Naive thymus-derived CD4-positive, alpha-beta T cell (primary cell): ENCODE measurements at places on chromosomes 1 and 21. TPM values are rescaled to one million over a fixed set of nuclear protein-coding genes. Genes with fewer than 3 reads are reported as not detected.

- DNase-seq = no peak
These were observed 4.3 kb upstream of the C1orf115 start for GRCh38 chr1:220685879-220686278.

DNA sequence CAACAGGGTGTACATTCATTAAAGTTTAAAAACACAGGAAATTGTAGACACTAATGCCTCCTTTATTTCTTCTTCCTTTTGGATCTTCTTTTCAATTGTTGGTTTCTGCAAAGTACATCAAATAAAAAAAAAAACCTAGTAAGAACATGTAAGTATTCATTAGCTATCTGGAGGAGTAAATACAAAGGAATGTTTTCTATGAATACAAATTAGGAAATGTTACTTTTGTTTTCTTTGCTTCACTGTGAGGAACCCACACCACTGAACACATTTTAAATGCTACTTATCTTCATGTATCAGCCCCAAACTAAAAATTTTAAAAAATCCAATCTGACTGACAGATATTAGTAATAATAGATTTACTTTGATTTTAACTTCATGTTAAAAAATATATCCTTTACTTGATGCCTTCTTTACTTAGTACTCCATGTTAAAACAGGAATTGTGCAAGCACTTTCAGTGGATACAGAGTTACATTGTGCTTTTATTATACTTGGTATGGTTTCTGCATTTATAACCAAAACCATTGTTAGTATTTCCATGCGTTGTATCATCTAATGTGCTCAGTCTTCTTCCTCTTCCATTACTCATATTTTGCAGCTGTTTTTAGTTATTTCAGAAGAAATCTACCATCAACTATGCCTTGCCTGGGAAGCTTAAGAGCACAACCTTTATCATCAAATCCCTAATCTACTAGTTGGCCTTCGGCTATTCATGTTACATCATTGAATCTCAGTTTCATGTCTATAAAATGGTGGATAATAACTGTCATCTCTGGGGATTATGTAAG, 236.9 kb upstream of the DPYD start:
- DNase-seq = no peak

DNA sequence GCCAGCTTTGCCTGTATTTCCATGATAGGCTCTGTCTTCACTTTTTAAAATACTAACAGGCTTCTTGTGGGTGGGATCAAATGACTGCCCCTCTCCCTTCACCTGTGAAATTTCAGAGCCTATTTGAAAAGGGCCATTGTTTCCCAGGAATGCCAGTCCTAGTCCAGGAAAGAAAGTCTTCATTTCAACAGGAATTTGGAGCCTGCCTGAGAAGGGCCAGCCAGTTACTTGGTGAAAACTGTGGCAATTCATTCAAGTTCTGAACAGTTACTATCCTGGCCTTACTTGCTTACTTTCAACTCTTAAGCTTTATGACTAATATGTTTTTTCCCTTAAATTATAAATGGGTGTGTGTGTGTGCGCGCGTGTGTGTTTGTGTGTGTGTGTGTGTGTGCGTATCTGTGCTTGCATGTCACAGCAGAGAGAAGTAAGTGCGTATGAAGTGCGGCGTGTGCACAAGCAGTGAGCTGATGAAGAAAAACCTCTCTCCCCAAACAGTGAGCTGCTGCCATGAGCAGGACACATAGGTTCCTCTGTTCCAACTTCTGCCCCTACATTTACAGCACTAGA, 67.5 kb upstream of the RNPC3 start:
- no peak for DNase-seq

DNA sequence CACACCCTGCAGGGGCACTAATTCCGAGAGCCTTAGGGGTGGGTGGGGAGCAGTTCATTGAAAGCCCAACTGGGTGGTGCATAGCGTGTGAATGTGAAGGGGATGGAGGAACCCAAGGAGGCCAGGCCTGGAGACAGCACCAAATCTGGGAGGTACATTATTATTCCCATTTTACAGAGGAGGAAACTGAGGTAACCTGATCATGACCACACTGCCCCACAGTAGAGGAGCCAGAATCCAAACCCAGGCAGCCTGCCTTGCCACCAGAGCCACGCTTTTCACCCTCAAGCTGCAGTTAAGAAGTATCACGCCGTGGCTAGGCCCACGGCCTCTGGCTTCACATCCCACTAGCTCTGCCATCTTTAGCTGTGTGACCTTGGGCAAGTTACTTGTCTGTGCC, 633 bp upstream of the BSND start:
- DNase-seq = no peak

DNA sequence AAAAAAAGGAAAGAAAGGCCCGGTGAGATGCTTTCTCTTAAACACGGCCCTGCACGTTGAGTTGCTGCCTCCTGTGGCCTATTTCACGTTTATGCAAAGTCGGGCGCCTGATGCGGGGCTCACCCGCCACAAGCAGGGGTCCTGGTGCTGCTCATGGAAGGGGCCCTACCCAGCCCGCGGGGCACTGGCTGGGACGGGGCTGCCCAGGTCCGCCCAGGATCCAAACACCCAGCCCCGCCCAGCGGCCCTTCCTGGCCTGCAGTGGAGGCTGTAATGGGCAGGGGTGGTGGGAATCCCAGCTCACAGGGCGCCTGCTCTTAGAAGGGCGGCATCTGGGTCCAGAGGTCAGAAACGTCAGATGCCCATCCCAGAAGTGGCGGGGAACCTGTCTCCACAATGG, 1.6 kb downstream of the COL6A2 start:
- DNase-seq = no peak

DNA sequence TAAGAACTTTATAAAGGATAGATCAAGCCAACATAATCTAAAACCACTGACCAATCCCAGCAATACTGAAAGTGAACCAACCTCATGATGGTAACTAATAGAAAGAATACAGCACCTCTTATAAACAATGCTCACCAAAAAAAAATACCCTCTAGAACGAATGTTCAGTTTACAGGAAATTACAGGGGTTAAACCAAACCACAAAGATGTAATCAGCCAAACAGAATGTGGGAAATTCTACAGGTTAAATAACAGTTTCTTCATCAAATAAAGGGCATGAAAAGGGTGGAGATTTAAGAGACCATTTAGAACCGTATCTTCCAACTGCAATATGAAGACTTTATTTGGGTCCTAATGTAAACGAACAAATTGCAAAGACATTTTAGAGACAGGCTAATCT, 30.4 kb downstream of the ARID4B start:
- peak; percentile 82 for DNase-seq

- DNase-seq = no peak
These were observed 326.2 kb downstream of the COL11A1 start for GRCh38 chr1:102782144-102782543.

DNA sequence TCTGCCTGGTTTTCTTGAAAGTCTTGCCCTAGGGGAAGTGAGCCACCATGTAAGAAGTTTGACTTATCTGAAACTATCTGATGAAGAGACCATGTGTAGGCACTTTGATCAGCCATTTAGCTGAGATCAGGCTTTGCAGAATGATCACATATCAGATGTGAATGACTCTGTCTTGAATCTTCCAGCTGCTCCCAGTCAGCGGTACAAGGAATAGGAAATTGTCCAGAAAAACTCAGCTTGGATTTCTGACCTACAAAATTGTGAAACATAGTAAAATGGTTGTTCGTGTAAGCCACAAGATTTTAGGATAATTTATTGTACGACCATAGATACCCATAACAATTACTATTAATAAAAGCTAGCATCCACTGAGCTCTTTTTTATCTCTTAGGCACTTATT, 41.9 kb upstream of the NTNG1 start:
- no peak for DNase-seq

GRCh38 chr1:151001602-151002001, 5.1 kb downstream of the MINDY1 start:
- no peak for DNase-seq

DNA sequence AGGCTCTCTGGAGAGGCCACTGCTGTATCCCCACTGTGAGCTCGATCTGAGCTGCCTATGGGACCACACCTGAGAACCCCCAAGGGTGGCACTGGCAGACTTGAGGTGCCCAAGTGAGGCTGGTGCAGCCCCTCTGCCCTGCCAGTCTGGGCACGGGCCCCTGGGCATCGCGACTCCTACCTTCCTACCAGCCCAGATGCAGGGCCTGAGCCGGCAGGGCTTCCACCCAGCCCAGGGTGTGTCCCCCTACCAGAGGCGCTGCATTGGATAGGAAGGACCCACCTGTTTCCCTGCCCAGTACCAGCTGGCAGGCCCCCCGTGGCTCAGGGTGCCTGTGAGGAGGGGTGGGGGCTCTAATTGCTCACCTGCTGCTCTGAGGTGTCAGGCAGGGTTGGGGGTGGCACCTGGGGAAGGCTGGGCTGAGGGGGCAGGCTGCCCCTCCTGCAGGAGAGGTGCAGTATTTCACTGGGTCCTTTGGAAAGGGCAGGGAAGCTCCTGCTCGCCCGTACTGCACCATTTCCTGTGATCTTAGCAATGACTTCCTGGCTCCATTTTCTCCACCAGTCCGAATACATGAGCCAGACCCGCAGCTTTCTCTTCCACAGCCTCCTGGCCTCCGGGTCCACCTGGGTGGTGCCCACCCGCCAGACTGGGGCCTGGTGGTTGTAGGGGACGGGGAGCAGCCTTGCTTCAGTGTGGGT, 11.8 kb downstream of the TP73 start:
- no peak for DNase-seq

GRCh38 chr1:214833178-214833756, 230.3 kb downstream of the CENPF start:
- DNase-seq = no peak

DNA sequence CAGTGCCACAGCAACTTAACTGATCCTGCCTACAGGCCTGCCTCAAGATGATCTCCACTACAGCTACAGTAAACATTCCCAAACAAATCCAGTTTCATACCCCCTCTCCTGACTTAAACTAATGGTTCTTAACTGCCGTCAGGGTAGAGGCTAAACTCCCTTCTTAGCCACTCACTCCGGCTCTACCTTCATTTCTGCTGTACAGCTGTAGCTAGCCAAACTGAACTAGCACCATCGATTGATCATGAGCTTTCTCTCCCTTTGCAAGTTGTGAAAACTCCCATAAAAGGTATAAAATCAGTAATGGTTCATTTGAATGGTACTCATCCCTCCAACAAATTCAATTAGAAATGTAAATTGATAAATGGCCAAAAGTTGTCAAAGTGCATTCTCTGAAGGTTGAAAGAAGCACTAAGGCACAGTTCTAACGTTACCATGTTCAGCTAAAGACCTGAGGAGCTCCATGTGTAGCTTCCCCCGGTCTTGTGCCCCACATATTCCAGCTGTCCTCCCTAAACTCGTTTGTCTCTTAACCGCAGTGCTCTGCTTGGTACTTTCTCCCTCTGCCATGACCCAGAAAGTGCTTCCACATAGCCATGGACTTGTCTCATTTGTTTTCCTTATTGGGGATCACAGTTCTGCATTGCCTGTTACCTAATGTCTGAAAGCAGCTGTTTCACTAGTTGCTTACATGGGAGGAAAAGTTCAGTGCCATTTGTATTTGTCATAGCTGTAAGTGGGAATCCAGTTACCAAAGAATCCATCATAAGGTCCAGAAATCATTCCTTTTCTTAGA, 49.8 kb downstream of the DHX9 start:
- no peak for DNase-seq

GRCh38 chr1:169044296-169044695, 62.2 kb upstream of the ATP1B1 start:
- peak; percentile 38 for DNase-seq

GRCh38 chr1:202586018-202586821, 124.0 kb downstream of the SYT2 start:
- no peak for DNase-seq

DNA sequence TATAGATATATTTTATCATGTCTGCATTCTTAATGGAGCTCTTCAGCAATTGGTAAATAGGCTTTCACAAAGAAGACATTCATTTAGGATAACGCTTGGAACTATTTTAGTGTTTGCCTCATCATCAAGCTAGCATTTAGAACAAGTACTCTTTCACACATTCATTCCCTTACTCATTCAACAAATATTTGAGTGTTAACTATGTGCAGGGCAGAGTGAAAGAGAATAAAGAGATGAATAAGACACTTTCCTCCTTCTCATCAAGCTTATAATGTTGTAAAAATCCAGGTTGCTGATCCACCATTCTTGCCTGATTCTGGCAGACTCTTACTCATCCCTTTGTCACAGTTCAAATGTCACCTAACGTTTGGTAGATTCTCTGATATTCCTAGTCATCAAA, 386.3 kb upstream of the BEND5 start:
- DNase-seq = no peak

DNA sequence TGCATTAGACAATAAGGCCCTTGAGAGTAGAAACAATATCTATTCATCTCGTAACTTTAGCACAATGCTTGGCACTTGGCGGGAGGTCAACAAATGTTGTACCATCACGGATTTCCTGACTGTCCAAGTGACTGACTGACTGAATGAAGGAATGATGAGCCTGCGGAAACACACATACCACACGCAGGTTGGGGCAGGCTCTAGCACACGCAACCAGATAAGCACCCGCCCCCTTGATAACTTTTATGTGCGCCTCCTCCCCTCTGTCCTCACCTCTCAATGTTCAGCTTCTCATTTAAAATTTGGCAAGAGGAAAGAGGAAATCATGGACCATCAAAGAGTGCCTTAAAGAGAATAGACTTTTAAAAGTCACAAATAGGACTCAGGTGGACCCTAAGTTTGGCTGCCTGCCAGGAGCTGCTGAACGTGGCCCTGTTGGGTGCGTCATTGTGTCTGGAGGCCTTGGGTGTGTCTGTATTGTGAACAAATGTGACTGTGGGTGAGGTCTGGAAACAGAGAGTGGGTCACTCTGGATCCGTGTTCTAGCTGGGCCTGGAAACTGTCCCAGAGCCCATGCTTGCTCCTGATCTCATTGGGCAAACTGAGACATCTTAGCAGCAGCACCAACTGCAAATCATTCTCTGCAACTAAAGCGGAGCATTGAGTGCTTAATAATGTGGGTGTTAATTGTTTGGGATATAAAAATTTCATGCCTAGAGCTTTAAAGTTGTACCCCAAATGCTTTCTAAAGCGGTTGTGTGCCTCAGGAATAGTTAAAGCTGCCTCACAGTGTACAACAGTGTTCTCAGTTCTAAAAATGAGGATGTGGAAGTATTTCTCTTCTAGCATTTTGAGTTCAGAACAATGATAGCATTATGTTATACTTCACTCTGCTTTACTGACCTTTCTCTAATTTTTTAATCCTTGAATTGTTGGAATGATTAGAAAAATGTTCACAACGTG, 47.6 kb upstream of the ABCG1 start:
- no peak for DNase-seq

- no peak for DNase-seq
These were observed 28.3 kb downstream of the TTC13 start for GRCh38 chr1:230950404-230950803.

- DNase-seq = no peak
These were observed 730 bp downstream of the ZCCHC17 start for GRCh38 chr1:31297277-31298247.

Gene OR2G6
- polyA plus RNA-seq = not detected

Gene PCP4
- polyA plus RNA-seq = not detected

Gene WNT3A
- not detected for polyA plus RNA-seq

Gene KRTAP19-6
- polyA plus RNA-seq = not detected
